Dorsolateral prefrontal cortex (tissue), 122 donors: ENCODE measurements at places on chromosomes 2 and 18. TPM values are rescaled to one million over a fixed set of nuclear protein-coding genes. Genes with fewer than 3 reads are reported as not detected.

- DNase-seq: no peak
These were observed 20.3 kb upstream of the KCNF1 start for GRCh38 chr2:10891390-10891789.

DNA sequence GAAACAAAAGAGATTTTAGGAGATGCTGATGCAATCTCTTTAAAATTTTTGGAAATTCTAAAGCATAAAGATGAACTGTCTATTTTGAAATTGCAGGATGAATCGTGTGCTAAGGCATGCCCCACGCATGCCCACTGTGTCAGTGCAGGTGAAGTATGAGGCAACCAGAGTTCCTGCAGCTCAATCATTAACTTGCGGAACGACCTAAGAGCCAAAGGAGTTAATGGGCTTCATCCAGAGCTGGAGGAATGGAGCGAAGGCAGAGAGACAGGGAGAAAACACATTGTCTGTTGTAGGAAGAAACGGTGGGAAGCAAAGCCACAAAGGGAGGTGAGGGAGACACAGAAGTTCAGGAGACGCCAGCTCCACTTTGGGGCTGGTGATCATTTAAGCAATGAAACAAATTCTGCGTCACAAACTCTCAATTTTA lies 265.2 kb downstream of the CCDC85A start:
- no peak for DNase-seq

DNA sequence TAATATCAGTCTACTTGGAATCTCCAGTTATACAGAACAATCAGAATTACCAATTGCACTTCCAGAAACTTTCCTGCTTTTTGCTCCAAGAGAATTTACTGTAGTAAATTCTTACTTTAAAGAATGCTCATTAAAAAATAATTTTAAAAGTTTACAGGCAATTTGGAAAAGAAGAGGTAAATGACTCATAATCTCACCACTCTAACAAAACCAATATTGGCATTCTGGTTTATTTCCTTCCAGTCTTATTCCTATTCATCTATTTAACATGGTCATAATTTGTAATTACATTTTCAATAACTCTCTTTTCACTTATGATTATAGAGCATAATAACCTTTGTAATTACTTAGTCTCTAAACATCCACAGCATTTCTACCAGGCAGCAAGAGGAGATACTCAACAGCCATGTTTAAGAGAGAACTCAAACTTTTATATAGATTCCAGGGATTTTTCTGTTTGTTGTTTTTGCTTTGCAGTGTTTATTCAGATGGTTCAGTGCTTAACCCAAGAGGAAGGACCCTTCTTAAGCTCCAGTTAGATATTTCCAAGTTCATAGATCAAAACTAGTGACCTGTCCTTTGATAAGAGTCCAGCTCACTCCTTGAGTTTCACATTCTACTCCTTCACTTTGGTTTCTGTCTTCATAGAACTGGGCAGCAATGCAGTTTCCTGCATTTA lies 464.7 kb downstream of the TXNL1 start:
- no peak for DNase-seq

DNA sequence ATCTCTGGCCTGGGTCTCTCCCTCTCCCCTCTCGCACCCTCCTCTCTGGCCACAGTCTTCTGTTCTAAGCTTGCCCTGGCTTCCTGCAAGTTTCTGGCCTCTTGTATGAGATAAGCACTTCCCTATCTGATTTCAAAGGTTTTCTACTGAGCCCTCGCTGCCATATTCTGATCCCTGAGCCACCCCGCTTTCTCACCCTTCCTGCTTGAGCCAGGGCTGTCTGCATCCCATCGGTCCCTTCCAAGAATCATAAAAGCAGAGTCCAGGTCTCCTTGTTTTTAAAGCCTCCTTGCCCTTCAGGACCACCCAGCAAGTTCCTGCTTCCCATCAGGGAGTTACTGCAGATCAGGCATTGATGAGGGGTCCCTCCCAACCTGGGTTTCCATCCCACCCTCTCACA lies 110.2 kb downstream of the PRKCE start:
- no peak for DNase-seq

DNA sequence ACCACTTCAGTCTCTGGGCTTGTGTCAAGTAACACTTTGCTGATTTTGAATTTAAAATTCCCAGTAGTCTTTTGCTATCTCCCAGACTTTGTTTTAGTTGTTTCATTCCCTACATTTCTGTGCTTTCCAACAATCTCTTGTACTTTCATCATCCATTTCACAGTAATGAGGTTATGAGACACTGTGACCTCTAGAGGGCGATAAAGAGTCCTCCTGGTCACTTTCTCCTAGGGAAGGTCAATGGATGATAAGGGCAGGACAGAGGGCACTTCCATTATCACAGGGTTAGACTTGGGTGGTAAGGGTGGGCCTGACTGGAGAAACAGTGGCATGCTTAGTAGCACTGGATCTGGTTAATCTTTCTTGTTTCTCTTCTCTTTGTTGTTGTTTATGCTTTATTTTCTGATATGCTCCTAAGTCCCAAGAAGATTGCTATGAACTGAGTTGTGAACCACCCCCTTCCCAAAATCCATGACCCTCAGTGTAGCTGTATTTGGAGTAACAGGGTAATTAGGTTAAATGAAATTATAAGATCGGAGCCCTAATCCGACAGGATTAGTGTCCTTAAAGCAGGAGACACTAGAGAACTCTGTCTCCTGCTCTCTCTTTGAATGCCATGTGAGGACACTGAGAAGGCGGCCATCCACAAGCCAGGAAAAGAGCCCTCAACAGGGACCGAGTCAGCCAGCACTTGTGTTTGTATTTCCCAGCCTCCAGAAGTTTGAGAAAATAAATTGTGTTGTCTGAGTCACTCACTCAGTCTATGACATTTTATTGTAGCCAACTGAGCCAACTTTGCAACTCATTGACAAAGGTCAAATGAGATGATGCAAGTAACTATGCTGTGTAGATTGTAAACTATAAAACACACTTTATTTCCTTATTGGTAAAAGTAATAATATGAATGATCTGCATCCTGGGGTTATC lies 779.2 kb downstream of the CNTNAP5 start:
- no peak for DNase-seq

DNA sequence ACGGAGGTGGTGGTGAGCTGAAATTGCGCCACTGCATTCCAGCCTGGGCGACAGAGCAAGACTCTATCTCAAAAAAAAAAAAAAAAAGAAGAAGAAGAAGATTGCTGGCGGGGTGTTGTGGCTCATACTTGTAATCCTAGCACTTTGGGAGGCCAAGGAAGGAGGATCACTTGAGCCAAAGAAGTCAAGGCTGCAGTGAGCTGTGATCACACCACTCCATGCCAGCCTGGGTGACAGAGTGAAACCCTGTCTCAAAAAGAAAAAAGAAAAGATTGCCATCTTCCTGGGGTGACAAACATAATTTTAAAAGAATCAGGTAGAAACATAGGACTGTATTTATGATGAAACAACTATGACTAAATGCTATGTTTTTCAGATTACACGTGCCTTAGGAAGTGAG lies 55.1 kb upstream of the EML4 start:
- DNase-seq: no peak

CPO gene
- total RNA-seq: 2.4 TPM

LRRC30 gene
- not detected for total RNA-seq

C2orf66 gene
- total RNA-seq: 0.37 TPM

TPGS2 gene
- 102 TPM for total RNA-seq

CRYGC gene
- not detected for total RNA-seq

CD302 gene
- total RNA-seq: 10.2 TPM

GPR45 gene
- 3.5 TPM for total RNA-seq

DNER gene
- 107 TPM for total RNA-seq

CCDC85A gene
- total RNA-seq: 27.6 TPM
